Stimulated activated CD4-positive, alpha-beta T cell treated with anti-CD3 and anti-CD28 coated beads, Interleukin-15, amount 100 ng/mL, for 1 hour (primary cell): ENCODE measurements at places on chromosomes 1 and 21.

- no peak for DNase-seq
Observed at GRCh38 chr1:183881387-183882131, 76.6 kb downstream of the RGL1 start.

DNA sequence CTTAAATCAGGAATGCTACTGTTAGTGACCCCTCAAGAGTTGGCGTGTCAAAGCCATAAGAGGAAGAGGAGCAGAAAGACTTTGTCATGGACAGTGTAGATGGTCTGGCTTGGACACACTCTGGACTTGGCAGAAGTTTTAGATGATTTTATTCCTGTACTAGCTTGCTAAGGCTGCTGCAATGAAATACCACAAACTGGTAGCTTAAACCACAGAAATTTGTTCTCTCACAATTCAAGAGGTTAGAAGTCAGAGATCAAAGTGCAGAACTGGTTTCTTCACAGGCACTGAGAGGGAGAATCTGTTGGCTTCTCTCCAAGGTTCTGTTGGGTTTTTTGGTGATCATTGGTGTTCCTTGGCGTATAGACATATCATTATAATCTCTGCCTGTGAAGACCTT lies 869.8 kb upstream of the B3GALT2 start:
- DNase-seq = no peak

DNA sequence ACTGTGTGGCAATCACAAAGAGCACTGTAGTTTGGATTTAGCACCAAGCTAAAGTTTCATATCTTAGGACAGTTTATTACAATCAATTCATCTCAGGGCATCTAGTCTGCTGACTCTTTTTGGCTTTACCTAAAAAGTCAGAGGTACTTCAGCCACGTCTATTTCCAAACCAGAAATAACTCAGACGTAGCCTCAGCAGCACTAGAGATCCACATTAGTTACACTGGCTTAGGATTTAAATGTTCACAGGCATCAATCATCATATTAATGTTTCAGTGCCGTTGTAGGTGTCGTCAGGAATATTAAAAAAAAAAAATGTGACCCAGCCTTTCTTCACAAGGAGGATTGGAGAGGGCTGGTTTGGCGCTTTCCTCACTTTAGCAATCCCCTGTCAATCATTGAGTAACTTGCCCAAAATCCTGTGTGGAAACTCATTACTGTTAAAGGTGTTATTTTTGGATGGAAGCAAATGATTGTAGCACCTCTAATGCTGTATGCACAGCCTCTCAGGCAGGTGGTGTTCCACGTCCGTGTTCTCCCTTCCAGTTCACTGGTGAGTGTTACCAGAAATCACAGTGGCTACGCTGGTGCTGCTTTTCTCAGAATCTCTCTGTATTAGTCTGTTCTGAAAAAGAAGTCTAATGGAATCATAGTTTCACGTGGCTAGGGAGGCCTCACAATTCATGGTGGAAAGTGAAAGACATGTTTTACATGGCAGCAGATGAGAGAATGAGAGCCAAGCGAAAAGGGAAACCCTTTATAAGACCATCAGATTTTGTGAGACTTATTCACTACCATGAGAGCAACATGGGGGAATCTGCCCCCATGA lies 45.4 kb downstream of the NEK7 start:
- DNase-seq = no peak

DNA sequence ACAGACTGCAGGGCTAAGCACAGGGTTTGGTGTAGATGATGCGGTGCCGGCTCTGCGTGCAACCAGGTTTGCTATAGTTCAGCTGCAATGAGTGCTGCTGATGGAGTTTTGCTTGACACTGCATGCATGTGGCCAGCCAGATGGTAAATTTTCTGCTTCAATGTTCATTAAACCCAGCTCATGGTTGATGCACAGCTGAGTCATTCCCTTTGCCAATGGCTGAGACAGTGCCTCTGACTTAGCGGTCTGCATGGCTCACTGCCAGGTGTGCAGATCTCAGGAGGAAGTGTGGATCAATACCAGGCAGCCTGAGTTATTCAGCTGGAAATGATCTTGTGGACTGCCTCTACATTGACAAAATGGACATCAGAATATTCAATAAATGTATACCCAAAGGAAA lies 172.7 kb upstream of the ZP4 start:
- DNase-seq = no peak

DNA sequence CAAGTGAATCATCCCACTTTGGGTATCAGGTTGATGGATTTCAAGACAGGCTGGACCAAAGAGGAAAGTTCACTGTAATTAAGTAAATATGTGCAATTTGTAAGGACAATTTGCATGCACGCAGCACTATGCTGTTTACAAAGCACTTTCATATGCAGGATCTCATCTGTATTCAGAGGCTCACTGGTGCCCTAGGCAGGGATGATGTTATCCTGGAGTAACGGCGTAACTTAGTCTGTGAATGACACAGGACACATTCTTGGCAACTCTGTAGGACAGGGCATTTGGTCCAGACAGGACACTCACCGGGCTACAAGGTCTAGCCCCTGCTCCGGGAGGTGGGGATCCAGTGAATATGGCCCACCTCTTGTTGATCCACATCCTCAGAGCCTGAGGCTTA lies 365.4 kb upstream of the DUSP10 start:
- DNase-seq = no peak

- no peak for DNase-seq
Observed at GRCh38 chr1:36159614-36160387, 3.8 kb downstream of the MAP7D1 start.

- no peak for DNase-seq
Observed at GRCh38 chr21:19018529-19018928, 614.9 kb upstream of the TMPRSS15 start.

GRCh38 chr1:33903210-33903589 lies 39.3 kb downstream of the HMGB4 start:
- DNase-seq = no peak

- DNase-seq = no peak
Observed at GRCh38 chr1:25742316-25742715, 57.7 kb upstream of the SELENON start.

GRCh38 chr1:243505986-243506689 lies 250.3 kb downstream of the SDCCAG8 start:
- DNase-seq = no peak

DNA sequence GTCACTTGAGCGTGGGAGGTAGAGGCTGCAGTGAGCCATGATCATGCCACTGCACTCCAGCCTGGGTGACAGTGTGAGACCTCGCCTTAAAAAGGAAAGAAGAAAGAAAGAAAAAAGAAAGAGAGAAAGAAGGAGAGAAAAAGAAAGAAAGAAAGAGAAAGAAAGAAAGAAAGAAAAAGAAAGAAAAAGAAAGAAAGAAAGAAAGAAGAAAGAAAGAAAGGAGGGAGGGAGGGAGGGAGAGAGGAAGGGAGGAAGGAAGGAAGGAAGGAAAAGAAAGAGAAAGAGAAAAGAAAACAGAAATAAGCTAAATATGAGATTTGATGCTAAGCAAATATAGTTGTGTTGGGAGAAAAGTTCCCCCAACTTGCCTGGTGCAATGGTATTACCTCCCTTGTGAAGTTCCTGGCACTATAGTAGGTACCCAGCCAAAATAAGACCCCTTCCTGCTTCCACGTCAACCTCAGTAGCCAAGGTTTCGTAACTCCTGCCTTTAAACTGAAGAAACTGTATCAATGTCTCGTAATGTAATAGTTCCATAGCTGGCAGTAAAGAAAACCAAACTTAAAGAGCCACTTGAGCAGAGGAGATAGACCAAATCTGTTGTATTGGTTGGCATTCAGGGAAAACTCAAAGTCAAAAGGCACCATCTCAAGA lies 88.1 kb upstream of the HNRNPU start:
- DNase-seq = no peak

DNA sequence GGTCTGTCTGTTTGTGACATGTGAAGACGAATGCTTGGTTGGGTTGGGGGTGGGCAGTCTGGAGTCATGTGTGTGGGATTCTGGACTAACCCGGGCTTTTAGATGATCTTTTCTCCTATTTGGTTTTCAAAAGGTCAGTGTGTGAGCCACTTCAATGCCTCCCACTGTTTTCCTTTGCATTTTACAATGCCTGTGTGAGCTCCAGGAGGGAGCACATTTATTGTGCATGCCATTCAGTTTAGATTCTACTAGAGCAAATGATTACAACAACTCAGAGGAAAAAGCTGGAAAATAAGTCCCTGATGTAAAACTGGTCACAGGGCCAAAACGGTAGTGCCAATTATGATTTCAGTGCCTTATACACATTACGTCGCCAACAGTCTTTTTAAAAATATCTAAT lies 90.9 kb downstream of the LYPLAL1 start:
- DNase-seq = no peak

DNA sequence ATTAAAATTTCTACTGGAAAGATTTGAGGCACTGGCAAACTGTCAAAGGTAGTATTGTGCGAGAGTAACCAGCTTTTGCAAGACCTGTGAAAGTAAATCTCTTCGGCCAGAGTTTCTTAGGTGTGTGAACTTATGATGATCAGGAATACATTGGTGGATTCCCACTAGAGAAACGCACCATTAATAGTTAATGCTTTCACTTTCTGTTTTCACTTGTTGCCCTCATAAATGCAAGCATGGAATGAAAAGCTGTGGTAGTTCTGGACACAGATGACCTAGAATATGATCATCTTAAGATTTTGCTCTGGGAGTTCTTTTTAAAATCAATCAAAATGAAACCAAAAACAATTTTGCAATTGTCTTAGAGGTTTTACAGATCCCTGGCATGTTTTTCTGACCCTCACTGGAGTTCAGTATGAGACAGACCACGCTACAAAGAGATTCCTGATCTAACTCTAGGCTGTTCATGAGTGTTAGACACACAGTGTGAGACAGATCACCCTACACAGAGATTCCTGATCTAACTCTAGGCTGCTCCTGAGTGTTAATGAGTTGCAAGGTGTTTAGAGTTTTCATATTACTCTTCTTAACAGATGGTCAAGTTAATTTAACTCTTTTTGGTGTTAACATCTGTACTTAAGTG lies 98.8 kb downstream of the SDCCAG8 start:
- DNase-seq = no peak

- DNase-seq = no peak
Observed at GRCh38 chr1:201693890-201694607, 134.9 kb upstream of the IPO9 start.

DNA sequence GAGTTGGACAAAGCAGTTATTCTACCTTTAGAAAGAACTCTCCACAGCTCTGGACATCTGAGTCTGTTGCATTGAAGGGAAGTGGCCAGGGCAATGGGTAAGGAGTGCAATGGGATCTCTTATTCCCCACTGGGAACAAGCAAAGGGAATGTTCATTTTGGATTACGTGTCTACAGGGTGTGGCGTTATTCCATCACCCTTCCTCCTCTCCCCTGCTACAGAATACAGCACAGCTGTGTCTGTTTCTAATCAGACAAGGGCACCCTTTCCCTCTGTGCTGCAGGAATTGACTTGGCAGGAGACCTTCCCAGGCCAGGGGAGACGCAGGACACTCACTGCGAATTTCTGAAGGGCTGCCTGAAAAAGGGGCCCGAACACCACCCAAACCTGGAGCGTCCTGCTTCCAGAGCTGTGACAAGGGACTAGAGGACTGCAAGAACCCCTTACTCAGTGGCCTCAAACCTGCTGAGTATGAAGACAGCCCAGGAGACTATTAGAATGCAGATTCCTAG lies 163.6 kb upstream of the RAB4A start:
- DNase-seq = no peak

DNA sequence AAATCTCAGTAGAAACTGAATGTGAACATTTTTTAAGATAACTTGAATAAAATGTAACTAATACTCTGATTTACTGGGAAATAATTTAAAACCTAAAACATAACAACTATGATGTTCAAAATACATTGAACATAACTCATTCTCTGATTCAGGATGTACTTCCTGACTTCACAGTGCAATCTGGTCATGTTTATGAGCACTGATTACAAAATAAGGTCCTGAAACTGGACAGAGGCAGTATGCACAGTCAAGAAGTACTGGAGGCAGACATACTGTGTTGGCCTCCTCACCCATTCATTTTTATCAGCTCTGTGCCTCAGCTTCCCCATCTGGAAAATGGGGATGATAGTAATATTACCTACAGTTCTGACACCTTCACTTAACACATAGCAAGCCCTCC lies 651.3 kb downstream of the PTPRC start:
- DNase-seq = no peak

- no peak for DNase-seq
Observed at GRCh38 chr1:36609241-36610027, 126.7 kb upstream of the CSF3R start.

DNA sequence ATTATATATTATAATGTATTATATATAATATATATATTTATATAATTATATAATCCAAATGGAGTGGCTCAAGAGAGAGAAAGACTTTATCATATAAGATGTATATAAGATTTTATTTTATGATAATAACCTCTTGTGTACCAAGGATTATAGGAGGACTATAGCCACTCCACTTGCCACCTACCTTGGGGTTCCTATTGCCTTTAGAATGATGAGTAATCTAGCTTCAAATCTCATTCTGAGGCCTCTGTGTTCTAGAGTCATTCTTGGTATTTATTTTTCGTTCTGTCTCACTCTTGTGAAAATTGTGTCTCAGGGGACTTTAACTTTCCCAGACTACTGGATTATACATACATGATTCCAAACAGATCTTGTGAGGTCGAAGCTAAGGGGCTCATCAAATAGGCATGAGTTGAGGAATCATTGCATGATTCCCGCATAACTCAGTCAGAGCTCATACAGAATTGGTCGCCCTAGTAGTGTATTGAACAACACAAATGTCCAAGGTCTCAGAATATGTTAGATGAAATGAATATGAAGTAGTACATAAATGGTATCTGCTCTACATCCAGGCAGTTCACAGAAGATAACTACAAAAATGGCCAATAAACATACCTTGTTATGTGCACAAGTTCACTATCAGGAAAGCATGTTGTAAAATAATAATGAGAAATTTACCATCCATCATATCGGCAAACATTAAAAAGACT lies 159.5 kb upstream of the RNPC3 start:
- no peak for DNase-seq

DNA sequence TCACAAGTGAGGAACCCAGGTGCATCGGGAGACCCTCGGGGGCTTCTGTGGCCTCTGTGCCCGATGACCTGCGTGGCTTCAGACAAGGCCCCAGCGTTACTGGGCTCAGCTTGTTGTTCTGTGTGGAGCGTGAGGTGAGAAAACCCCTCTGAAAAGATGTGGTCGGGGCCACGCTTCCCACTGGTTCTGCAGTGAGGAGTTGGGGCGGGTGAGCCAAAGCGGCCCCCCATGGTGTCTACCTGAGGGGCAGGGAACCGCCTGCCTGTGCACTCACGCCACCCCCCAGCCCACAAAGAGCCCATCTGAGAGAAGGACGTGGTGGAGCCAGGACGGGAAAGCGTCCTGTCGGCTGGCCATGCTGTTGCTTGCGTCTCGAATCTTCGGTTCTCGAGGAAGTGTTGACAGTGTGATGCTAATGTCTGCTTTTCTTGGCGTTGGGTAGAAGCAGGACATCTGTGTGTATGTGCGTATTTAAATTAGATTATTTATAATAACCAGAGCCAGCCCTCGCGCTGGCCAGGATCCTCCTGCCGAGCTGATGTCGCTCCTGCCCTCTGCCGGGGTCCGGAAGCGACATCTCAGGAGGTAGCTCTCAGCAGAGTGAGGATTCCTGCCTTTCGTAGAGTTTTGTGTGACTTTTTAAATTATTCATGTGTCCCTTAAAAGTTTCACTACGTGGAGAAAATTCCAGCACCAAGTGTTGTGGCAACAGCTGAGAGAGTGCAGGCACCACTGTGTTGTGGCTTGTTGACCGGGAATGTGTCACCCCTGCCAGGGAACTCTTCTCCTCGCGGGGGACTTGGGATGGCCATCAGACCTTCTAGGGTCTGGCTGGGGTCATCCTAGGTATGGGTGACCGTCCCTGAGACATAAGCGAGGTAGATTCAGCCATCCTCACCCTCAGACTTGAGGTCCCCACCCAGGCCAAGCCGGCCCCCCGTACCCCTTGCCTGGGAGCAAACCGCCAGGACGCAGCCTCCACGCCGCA lies 15.3 kb downstream of the TMEM201 start:
- no peak for DNase-seq
